ENCODE measurements at places on chromosomes 2 and 18.

DNA sequence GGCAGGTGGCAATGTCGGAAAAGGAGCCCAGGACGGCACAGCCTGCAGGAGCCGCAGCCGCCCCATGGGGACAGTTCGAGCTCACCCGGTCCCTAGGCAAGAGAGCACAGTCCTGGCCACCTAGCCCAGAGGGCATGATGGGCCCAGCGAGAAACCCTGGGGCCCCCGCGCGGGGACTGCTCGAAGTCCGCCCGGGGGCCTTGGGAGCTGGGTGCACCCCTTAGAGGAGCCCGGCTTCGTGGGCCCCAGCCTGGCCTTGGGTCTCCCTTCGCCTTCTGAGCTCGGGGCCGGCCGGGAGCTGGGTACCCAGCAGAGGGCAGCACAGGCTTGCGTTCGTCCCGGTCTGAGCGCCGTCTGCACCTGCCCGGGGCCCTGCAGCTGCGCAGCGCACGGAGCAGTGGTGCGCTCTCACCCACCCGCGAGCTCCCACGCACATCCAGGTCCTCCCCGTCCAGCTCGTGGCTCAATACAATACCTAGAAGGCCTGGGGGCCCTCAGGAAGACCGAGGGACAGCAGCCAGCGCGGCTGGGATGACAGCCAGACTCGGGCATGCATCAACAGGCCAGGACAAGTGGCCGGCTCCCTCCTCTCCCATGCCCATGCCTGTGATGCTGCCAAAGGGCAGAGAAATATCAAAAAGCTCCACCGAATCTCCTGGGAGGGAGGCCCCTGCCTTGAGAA, 96.2 kb upstream of the ZNF532 start:
- DNase-seq, result no peak

GRCh38 chr18:741931-742512, 29.6 kb upstream of the ENOSF1 start:
- DNase-seq, result no peak

GRCh38 chr18:22409445-22409844, 8.3 kb downstream of the CTAGE1 start:
- no peak for DNase-seq

- DNase-seq, result no peak
Measured at GRCh38 chr2:179751163-179751809, 110.1 kb downstream of the ZNF385B start.

- no peak for DNase-seq
Measured at GRCh38 chr2:239165206-239165831, 235.5 kb downstream of the HDAC4 start.

DNA sequence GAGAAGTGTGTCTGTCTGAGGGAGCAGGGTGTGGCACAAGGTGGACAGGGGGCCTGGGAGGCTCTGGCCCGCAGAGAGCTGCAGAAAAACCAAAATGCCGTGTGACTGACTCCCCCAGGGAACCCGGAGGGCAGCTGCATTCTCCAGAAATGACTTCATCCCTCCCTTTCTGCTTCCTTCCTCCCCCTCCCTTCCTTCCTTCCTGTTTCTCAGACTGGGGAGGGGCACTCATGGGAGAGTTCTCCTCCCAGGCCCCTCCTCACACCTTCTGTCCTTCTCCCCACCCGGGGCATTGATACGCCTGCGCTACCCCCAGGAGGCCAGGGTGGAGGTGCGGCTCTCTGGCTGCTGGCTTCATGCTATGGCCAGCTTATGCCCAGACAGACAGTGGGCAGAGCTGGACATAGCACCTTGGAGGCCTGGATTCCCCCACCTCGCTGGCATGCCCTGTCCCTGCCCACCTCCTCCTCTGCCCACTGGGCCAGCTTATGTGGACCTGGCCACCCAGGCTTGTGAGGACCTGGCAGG, 8.2 kb upstream of the GPR17 start:
- no peak for DNase-seq

GRCh38 chr2:38079116-38080052, 3.4 kb upstream of the CYP1B1 start:
- no peak for DNase-seq

DNA sequence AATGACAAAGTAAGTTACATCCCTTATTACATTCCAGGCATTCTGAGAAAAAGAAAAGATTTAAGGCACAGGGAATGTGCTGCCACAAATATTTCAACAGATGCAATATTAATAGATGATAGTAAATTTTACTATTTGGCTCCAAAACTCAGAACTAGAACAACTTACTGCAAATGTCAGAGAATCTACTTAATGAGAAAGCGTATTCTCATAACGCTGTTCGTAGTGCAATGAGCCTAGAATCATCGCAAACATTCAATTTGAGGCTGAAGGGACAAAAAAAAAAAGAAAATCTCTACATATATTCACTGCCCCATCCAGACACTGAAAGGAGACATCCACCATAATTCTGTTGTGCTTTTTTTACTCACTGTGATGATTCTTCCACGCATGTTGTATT, 272.1 kb upstream of the DOK6 start:
- no peak for DNase-seq

GRCh38 chr18:24470022-24470618, 9.7 kb downstream of the HRH4 start:
- DNase-seq, result no peak

DNA sequence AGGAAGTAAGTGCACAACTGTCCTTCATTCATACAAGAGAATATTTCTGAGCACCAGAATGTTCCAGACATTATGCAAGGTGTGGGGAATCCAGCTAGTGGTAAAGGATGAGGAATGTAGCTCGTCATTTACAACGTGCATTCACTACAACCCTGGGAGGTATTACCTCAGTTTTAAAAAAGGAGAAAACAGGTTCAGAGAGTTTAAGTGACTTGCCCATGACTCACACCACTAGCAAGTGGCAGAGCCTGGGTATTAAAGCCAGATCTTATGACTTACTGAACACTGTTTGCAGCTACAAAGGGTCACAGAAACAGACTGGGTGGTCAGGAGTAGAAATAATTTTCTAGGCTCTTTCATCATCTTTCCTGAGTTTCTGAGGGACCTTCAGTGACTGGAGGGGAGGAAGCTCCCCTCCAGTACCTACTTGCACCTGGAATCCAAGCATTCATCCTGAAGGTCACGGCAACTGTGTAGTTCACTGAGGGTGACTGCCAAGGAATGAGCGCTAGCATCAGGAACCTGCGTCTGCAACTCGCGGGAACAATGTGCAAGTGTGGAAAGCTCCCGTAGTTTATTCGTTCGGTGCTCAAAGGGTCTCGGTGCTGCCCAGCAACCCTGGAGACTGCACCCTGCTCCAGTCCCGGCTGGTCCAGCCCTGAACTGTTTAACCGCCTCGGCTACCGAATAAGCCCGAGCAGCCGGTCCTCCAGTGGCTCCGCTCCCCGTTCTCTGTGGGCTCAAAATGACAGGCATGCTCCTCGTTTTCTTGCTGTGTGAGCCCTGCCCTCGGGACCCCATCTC, 647 bp downstream of the CCDC121 start:
- DNase-seq, result no peak

DNA sequence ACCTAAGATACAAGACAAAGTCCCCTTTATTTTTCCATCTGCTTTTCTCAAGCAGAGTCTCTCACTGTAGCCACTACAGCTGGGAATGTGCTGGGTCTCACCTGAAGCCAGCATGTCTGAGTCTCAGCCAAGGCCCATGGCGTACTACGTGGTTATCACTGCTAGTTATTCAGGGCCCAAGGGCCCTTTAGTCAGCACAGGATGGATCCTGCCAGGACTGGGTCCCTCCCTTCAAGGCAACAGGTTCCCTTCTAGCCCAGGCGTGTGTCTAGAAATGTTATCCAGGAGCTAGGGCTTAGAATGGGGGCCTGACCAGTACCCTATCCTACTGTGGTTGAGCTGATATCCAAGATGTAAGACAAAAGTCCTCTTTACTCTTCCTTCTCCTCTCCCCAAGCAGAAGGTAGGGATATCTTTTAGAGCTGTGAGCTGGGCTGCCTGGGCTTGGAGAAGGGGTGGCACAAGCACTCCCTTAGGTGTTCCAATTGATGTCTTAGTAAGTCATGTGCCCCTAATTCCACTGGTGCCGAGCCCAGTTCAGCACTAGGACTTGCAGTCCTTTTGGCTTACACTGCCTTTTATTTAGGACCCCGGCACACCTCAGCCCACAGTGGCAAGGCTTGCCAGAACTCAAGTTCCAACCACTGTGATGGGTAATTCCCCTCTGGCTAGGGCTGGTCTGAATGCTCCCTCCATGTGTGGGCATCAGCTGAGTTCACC, 17.7 kb downstream of the VPS54 start:
- DNase-seq, result no peak

DNA sequence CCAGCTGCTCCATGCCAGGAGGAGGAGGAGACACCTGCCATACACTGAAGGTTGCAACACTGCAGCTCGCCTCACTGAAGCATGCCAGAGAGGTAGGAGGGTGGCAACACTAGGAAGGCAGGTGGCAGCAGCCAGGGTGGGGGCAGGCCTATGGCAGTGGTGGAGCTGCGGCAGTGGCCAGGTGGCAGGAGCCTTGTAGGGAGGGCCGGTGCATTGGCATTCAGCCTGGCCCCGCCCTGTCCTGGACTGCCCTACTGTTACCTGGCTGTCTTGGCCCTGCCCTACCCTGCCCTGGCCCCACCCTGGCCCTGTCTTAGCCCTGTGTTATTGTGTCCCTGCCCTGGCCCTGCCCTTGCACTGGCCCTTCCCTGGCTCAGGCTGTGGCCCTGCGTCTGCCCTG, 7.4 kb upstream of the ANKRD62 start:
- DNase-seq, result no peak

DNA sequence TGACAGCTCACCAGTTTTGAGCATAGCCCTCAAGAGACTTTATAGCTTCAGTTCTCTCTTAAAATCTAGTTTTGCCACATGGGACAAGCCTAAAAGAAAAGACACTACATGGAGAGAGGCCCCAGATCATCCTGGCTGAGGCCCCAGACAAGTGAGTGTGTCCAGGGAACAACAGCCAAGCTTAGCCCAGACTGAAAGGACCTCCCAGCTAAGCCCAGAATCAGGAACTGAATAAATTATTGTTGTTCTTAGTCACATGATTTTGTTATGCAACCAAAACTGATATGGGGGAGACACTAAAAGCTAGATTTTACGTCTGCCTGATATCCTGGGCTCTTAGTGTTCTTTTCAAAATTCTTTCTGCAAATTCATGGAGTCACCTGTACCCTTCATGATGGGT, 29.3 kb upstream of the LBH start:
- DNase-seq, result no peak

DNA sequence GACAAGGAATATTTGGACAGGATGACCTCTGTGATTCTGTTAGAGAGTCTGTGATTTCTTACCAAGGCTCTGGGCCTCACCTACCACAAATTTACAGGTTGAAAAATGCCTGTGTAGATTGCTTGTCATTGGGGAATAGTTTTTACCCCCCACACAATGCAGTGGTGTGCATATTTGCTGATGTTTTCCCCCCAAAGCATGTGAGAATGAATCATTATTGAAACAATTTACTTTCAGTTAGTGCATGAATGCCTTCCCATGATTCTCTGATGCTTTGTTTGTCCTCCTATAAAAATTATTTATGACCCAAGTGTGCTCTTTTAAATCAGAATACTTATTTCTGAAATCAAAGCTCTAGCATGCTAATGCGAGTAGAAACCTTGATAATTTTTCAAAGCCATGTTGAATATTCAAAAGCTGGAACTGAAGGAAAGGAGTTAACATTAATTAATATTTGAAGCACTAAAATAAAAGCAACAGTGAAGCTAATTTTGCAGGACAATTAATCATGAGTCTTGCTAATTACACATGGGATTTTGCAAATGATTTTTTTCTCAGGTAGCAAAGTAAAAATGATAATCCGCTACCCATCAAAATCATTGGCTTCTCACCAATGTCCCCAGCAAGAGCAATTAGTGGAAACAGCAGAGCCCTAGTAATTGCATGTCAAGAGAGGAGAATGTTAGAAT, 361.2 kb upstream of the HNRNPA3 start:
- no peak for DNase-seq

GRCh38 chr2:203112342-203112741, 97.7 kb downstream of the NBEAL1 start:
- DNase-seq, result no peak

DNA sequence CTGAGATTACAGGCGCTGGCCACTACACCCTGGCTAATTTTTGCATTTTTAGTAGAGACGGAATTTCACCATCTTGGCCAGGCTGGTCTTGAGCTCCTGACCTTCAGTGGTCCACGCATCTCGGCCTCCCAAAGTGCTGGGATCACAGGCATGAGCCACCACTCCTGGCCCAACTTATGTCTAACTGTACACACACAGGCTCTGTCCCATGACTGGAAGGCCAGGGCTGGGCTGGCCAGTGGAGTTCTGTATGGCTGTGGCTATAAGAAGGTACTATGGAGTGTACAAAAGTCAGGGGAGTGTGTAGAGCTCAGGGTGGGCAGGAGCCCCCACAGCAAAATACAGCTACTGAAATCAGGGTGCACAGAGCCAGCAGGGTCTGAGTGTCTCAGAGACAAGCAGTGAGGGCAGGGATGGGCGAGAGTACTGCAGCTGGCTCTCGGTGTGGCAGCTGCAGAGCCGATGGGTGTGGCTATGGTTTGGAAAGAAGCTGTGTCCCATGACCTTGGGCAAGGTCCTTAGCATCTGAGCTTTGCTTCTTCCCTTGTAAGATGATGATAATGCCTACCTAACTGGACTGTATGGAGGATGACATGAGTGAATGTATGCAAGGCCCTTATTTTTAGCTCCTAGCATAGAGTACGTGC, 10.4 kb upstream of the MSGN1 start:
- no peak for DNase-seq

DNA sequence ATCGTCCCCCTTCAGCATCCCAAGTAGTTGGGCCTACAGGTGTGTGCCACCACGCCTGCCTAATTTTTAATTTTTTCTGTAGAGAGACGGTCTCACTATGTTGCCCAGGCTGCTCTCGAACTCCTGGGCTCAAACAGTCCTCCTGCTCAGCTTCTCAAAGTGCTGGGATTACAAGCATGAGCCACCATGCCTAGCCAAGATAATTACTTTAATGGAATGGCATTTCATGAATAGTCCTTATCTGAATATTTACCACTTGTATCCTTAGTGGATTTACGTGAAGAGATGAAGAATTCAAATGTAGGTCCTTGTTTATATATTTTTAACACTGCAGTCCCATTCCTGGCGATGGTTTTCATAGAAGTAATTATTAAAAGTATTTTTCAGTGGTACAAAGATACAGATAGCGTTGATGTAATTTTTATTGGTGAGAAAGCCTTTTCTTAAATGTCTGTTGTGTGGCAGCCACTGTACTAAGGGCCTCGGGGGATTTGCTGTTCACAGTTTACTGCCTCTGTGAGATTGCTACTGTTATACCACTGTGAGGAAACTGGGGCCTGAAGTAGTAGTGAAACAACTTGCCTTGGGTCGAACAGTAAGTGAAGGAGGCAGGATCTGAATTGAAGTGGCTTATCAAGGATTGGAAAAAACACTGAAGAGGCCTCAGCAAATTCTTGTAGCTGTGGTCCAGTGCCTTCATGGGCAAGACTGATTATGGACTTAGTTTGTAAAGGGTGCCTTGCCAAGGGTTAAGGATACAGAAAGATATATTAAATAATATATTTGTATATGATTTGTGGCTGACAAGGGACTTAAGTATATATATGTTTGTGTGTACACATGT, 151.2 kb downstream of the PRPF40A start:
- no peak for DNase-seq

GRCh38 chr2:218663901-218664300, 4.4 kb downstream of the BCS1L start:
- no peak for DNase-seq

Data from cortex of kidney (tissue), 1 donor.